ENCODE measurements at places on chromosomes 16 and 17.

DNA sequence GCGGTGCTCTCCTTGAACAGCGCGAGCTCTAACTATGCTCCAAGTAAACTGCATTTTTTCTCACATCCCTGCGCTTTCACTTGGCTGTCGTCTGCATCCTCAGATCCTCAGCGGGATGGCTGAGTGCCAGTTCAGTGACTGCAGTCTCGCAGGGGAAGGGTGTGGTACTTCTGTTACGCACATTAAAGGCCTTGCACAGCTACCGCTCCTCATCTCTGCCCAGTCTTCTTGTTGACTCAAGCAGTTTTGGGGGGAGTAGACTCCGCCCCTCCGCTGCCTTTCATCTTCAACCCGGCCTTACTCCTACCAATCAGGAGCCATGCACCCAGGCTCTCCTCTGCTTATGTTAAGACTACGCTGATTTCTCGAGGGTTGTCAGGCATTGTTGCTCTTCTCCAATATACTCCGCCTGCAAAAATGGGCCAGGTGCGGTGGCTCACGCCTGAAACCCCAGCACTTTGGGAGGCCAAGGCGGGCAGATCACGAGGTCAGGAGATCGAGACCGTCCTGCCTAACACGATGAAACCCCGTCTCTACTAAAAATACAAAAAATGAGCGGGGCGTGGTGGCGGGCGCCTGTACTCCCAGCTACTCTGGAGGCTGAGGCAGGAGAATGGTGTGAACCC is 10.0 kb downstream of the ATP5PD start:
- peak; percentile 73 for DNase-seq

- DNase-seq = no peak
Measured at GRCh38 chr16:57376313-57376818, 4.1 kb downstream of the CX3CL1 start.

GRCh38 chr16:56478281-56479049 is 27.1 kb downstream of the OGFOD1 start:
- DNase-seq = peak; percentile 55

DNA sequence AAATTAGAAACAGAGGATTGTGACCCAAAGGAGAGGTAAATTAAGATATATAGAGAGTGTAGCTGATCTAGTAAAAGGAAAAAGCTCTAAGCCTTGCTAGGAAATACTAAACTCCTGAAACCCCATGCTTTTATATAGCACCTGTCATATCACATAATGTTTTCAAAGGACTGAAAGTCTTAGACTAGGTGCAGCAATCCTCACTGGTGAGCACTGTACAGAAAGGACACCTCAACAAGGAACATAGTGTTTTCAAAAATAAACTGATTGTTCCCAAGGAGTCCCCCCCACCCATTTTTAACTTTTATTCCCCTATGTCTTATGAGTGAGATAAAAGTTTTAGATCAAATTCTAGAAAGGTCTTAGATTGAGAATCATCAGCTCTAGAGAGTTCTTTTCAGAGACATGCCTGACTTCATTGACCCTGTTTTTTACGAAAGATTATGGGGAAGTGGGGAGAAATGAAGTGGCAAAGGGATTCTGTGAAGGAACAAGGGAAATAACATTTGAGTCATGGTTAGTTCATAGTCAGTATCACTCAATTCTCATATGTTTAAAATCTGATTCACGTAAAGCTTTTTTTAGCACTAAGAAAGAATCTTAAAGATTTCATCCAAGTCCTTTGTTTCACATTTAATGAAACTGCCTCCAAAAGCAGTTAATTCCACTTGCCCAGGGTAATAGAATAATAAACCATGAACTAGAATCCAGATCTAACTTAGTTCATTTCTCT is 166.4 kb downstream of the CYB561 start:
- DNase-seq = peak; percentile 59

DNA sequence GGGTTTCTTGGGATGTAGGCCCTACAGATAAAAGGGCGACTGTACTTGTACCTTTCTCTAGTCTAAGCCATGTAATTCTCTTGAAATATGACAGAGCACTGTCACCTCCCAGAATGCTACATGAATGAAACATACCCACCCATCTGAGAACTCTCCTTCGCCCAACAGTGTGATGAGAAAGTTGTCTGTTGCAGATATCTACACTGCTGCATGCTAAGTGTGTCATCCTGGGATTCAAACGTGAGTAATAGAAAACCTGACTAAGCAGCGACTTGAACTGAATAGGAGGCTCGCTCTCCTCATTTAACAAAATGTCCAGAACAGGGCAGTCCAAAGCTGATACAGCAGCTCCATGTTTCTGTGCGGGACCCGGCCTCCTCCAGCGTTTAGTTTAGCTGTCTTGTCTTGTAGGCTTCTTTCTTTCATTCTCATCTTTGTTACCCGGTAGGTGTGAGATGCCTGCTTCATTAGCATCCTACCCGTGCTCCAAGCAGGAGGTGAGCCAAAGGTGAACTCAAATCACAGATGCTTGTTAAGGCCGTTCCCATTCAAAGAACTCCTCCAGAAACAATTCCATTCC is 211.9 kb downstream of the PRKCA start:
- DNase-seq = no peak

All from fibroblast of skin of scalp (primary cell).